ENCODE measurements at places on chromosomes 3 and 15. TPM values are rescaled to one million over a fixed set of nuclear protein-coding genes. Genes with fewer than 3 reads are reported as not detected.

Gene PLSCR1
- 112 TPM for total RNA-seq

Gene TNFAIP8L3
- total RNA-seq: 7.9 TPM

Gene DOCK3
- total RNA-seq: 1.8 TPM

Gene SLC12A8
- total RNA-seq: 0.33 TPM

Gene ILDR1
- total RNA-seq: not detected

Data from sigmoid colon (tissue), 7 donors.